Right ventricle myocardium superior (tissue), 1 donor: ENCODE measurements at places on chromosomes 1 and 21.

GRCh38 chr1:163875927-163876320, 554.2 kb downstream of the NUF2 start:
- no peak for DNase-seq

DNA sequence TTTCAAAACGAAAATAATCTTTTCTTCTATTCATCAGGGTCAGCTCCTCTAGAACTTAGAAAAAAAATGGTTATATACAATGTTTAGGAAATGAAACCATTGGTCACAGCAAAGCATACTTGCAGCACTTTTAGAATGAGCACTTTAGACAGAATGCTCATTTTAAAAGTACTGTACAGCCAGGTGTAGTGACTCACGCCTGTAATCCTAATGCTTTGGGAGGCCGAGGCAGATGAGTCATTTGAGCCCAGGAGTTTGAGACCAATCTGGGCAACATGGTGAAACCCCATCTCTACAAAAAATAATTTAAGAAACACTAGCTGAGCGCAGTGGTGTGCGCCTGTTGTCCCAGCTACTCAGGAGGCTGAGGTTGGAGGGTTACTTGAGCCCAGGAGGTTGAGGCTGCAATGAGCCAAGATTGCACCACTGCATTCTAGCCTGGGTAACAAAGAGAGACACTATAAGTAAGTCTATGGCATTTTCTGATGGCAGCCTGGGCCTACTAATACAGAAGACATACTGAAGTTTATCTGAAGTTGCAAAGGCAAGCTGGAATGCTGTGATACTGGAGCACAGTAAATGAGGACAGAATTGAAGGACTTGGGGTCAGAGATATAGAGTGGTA, 48.9 kb upstream of the ZNF326 start:
- DNase-seq = no peak

DNA sequence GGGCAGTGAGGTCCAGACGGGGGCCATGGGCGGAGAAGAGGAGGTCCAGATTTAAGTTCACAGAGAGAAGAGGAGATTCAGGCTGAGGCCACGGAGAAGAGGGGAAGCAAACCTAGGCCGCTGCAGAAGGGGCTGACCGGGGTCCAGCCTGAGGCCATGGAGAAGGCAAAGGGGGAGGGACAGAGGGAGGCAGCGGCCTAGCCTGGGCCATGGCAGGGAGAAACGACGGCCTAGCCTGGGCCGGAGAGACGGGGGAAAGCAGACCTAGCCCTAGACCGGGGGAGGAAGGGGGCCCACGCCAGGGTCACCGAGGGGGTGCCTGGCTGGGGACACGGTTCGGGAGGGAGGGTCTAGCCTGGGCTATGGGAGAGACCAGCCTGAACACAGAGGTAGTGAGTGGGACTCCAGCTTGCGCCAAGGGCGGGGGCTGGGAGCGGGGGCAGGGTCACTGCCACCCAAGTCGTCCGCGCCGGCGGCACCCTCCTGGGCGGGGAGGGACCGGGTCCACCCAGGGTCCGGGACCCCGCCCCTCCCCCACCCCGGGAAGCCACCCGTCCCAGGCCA, 459 bp downstream of the CAPZB start:
- no peak for DNase-seq

DNA sequence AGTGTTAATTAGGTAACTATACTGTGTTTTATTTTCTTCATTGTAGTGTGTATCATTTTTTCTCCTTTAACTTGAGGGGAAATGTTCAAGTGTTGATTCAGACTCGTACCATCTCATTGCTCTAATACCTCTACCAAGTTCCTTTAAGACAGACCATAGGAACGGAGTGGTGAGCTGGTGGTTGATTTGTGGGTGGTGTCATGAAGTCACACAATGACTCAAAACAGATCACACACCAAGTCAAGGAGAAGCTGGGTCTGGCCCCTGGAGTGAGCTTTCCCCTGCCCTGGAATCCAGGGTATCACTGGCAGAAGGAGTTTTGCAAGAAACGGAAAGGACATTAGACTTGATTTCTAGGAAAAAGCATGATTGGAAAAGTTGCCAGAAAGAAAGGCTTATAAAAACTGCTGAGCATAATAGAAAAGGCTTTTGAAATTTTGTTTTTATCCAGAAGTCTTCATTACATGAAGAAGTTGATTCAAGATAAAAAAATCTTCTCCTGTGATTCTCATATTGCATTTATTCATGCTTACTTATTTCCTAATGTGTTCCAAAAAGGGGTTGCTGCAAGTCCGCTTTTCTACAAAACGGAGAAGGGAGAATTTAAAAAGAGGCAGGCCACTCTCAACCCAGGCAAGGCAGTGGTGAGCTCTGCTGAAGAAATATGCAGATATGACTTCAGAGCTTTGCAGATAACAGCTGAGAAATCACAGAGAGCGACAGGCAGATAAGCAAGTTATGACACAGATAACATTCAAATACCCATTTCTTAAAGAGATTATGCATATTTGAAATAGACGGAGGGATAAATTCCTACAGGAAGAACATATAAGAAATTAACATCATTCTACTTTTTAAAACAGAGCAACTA, 79.7 kb downstream of the TBX19 start:
- no peak for DNase-seq

DNA sequence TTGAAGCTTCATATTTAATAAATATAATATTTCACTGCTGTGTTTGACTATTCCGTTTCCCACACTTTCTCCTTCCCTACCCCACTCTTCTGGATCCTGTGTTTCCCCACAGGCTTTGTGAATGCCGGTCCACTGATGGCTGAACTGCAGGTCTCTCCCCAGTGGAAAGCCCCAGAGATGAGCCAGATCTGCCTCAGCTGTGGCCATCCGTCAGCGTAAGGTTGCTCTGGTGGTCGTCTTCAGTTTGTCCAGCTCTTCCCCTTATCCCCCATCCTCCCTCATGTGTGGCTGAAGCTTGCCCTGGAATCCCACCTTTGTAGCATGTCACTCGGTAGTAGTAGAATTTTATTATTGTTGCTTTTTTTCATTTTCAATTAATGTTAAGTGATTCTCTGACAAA, 11.4 kb downstream of the SMAP2 start:
- no peak for DNase-seq

DNA sequence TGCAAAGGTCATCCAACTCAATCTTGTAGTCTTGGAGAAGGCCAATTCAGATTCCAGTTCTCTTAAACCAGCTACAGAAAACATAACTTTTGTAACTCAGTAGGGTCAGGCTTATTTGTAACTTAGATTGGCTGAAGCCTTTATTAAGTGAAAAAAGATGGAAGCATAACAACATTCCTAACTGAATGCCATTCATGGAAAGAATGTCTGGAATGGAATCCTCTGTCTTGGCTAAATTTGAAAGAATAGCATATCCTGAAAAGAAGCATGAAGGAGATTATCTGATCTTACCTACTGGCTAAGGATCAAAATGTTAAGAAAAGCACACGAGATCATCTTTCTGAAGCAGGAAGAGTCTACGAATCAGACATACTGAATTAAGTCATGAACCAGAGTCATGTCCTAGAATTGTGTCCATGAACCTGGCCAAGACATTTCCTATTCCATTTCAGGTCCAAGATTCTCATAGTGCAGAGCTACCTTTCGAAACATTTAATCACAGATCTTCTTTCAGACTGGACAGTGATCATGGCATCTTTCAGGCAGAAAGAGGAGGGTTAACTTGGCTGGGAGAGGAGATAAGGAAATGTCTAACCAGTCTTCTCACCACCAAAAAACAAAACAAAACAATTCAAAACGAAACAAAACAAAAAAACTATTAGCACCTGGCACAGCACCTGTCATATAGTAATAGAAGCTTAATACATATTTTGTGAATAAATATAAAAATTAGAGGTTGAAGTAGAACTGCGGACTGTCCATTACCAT, 75.6 kb downstream of the XCL2 start:
- no peak for DNase-seq

DNA sequence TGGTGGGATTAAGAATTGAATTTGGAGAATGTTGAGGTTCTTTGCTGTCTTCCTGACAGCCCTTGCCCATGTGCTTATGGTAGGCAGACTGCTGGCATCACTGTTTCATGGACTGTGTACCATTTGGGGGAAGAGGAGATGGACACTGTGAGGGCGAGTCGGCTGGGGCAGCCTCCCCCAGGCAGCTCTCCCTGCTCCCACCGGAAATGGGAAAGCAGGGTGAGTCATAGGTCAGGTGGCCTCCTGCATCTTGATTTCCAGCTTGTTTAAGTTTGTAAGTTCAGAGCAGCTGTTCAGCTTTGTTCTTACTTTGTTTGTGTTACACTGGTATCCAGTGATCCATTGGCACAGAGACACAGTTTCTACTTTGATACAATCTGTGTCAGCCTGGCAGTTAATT, 87.2 kb upstream of the CNIH3 start:
- no peak for DNase-seq

GRCh38 chr1:3372317-3372716, 82.1 kb upstream of the ARHGEF16 start:
- no peak for DNase-seq

- DNase-seq = no peak
Observed at GRCh38 chr1:218982482-218982881, 191.2 kb upstream of the LYPLAL1 start.

GRCh38 chr21:29771491-29772066, 168.2 kb downstream of the GRIK1 start:
- DNase-seq = no peak

DNA sequence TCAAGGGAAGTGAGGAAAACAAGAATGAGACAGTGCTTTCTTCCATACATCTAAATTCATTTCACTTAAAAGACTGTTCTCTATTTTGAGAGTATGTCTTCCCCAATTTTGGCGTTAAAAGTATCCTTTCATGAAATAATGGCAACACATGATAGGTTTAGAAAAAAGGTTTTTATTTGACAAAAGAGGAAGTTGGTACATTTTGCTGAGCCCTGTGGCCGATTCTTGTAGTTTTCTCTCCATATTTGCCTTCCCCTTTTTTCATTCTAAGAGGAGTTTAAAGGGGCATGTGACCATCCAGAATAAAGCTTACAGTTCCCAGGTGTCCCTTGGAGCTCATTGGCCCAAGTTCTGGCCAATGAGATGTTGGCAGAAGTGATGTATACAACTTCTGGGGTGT, 140.4 kb upstream of the KCNE2 start:
- DNase-seq = no peak

DNA sequence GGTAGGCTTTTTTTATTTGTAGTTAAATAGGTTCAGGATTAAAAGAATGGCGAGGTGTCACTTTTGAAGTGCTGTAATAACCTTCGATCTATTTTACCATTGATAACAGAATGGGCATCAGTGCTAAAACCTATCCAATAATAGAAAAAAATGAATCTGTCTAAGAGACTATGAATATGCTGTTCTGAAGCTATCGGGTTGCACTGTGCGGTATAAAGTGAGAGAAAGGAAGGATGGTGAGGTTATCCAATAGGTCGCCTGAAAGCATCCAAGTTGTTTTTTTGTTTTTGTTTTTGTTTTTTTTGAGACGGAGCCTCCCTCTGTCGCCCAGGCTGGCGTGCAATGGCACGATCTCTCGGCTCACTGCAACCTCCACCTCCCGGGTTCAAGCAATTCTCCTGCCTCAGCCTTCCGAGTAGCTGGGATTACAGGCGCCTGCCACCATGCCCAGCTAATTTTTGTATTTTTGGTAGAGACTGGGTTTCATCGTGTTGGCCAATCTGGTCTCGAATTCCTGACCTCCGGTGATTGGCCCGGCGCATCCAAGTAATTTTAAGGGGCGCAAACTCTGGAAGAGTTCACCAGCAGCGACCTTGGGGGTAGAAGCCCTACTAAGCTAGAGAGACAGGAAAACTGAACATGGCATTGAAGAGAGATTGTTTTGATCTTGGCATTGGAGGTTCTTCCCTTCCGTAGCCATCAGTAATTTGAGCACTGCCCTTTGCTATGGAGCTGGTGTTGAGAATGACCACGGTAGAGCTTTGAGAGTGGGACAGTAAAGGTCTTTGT, 8.7 kb upstream of the MDM4 start:
- DNase-seq = no peak

- no peak for DNase-seq
Observed at GRCh38 chr21:45281411-45282282, 6.0 kb downstream of the POFUT2 start.

DNA sequence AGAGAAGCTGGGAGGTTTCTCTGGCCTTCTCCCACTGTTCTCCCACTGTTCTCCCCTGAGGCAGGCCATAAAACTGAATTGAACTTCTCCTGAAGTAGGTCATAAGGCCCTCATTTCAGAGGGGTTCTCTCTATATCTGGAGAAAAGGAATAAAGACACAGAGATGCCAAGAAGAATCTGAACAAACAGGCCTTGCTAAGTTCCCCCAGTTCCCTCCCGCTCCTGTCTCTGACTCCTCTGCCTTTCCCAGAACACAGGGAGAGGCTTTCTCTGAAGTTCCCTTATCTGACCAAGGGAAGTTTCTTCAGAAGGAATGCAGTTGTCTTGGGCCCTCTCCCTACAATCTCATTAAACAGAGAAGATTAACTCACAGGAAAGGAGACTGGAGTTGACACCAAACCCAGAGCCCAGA, 83.4 kb downstream of the SLC16A1 start:
- DNase-seq = no peak

GRCh38 chr1:206821493-206821892, 43.9 kb upstream of the IL20 start:
- no peak for DNase-seq
